ENCODE measurements at places on chromosomes 2 and 18.

GRCh38 chr2:1678609-1679008 is 65.7 kb downstream of the PXDN start:
- no peak for DNase-seq

GRCh38 chr2:119644186-119644585 is 34.8 kb upstream of the TMEM177 start:
- no peak for DNase-seq

GRCh38 chr2:121650315-121650930 is 1.2 kb upstream of the CLASP1 start:
- no peak for DNase-seq

DNA sequence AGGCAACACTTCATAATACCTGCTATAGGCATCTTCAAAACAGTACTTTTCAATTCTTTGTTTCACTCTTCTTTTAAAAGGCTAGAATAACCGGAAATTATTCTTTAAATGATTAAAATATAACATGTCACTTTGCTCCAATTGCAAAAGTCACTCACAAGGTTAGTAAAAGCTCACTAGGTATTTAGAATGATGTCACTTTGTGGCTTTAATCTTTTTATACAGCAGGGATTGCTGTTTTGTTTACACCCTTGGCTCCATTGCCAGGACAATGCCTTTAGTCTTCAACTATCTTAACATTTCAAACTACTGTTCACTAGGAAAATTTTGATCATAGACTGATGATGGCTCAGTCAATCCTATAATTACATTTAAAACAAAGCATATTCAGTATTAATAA is 157.1 kb downstream of the BAZ2B start:
- DNase-seq = no peak

DNA sequence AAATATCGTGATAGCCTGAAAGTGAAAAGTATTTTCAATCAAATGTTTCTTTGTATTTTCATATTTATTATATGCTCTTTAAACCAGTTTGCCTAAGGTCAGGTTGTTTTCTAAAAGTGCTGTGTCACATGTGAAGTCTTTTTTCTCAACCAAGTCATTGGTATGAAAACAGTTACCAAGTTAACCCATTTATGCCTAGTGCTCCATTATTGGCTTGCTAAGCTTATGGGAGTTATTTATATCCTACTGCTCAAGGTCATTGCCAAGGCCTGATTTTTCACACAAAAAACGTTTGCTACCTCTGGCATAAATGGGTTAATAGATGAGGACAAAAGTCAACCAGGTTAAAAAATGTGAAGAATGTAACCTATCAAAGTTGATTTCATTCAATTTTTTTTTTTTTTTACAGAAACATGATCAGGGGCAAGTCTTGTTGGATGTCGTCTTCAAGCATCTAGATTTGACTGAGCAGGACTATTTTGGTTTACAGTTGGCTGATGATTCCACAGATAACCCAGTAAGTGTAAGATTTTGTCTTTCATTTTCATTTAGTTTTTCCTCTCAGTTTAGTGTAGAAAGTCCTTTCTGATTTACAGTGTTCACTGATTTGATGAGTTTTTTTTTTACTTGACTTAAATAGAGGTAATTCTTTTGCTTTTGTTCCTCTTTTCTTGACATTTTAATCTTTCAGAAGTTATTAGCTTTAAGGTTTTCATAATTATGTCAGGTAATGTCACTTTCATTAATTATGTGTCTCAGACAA is 102.6 kb downstream of the PTPN4 start:
- DNase-seq = no peak

DNA sequence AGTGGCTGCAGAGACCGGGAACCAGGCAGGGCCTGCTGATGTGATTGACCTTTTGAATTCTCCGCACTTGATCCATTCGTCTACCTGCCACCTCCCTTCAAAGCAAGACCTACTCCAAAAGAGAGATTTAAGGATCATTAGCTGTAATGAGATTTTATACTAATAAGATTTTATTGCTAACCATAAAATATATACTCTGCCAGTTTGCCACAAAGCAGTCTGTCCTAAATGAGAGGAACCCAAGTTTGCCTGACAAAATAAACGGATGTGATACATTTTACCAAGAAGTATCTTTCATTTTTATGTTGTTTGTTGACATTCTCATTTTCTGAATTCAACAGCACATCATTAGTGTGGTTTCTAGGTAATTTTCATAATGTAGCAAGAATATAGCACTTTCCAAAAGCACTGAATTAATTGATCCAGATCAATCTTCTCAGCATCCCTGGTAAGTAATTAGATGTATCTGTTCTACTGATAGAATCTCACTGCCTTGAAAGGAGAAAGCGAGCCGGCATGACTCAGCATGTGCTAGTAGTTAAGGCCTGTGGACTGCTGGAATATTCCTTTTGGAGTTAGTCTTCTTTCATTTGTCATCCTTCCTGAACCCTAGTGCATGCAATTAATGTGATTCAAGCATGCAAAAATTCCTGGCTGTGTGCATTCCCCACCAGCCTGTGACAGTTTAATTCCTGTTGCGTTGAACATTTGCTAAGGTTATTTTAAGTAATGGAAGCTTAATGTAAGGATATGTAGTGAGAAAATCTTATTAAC is 128.5 kb downstream of the ARL6IP6 start:
- DNase-seq = no peak

DNA sequence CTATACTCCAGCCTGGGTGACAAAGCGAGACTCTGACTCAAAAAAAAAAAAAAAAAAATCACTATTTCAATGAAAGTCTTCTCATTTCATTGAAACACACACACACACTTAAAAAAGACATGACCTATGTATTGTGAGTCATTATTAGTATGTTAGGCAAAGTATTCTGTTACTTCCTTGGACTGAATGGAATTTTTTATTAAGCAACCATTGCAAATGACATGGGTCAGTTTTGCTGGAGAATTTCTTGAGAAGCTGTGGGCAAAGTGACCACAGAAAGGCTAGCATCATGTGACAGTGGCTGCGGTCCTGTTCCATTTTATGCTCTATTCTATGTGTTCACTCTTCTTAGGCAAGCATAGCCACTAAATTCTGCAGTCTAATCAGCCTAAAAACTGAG is 695.7 kb downstream of the TDRD15 start:
- DNase-seq = no peak

All from activated T-helper 9 cell treated with anti-CD3 and anti-CD28 coated beads, Interleukin-2, amount 50 U/mL, for 16 hours (primary cell).